NCI-H460 (cell line): ENCODE measurements at places on chromosomes 6 and 20.

DNA sequence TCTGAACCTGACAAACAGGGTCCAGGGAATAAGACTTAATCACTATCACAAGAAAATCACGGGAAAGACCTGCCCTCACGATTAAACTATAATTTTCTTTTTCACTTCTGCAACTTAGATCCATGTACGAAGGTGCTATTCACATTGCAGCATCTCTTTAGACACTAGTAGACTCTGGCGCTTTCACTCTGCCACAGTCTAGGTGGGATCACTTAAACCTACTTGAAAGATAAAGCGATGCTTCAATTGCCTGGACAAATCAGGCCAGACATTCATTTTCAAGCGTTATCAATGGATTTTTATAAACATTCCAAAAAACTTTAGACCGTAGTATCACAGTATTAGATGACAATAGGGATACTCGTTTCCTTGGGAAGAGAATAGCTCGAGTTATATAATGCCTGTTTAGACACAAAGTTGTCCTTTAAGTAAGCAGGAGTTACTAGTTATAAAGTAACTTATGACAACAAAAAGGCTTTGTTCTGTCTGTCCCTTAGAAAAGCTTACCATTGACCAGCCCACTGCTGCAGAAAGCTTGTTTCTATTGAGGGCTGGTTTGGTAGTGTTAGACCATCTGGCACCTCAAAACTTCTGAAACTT lies 367.3 kb downstream of the UTRN start:
- DNase-seq, result no peak

- DNase-seq, result no peak
Measured at GRCh38 chr6:24646771-24647170, 780 bp upstream of the KIAA0319 start.

DNA sequence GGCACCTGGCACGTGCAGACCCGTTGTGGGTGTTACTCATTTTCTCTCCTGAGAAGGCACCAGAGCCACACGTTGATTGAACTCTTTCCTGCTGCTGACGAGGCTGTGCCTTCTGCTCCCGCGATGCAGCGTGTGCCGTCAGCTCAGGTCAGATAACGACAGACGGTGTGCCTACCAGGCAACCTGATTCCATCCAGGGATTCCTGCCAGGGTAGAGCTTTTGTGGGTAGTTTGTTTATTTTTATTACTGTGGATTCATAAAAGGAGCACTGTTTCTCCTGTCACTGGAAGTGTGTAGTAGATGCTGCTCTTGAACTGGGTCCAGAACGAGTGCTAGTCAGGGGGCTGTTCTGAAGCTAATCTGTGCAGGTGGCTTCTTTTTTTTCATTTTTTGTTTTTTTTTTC lies 20.7 kb downstream of the PRPF6 start:
- no peak for DNase-seq

- no peak for DNase-seq
Measured at GRCh38 chr6:125658759-125659431, 90.5 kb upstream of the HEY2 start.

- no peak for DNase-seq
Measured at GRCh38 chr6:43758617-43759050, 11.4 kb upstream of the VEGFA start.

DNA sequence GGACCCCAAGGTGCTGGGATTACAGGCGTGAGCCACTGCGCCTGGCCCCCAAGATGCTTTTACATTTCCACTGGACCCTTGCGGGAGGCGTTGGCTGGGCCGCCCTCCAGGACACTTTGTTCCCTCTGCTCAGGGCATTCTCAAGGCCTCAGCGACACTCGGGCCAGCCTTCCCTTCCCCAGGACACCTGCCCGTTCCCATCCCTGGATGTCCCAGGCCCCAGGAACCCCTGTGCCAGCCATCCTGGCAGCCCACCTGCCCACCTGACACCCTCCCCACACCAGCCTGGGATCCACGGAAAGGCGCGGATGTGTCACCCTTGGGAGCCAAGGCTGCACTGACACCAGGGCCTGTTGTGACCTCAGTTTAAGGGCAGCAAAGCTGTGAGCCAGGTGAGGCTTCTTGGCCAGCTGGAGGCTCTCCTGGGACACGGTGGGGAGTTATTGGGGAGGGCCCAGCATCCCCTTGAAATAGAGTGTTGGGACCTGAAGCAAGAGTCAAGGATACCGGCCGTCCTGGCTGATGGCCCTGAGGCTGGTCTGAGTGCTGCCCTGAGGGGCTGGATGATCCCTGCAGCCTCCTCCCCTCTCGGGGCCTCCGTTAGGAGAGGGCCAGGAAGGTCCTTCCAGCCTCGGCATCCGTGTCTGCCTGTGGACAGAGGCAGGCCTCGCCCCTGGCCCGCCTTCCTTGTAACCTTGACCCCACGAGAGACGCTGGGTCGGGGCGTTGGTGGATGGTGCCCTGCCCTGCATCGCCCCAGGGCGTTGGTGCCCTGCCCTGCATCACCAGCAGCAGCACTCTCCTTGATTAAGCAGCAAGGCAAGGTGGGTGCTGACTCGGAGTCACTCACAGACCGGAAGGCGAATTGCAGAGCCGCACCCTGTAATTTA lies 84.2 kb upstream of the BHLHE23 start:
- no peak for DNase-seq

DNA sequence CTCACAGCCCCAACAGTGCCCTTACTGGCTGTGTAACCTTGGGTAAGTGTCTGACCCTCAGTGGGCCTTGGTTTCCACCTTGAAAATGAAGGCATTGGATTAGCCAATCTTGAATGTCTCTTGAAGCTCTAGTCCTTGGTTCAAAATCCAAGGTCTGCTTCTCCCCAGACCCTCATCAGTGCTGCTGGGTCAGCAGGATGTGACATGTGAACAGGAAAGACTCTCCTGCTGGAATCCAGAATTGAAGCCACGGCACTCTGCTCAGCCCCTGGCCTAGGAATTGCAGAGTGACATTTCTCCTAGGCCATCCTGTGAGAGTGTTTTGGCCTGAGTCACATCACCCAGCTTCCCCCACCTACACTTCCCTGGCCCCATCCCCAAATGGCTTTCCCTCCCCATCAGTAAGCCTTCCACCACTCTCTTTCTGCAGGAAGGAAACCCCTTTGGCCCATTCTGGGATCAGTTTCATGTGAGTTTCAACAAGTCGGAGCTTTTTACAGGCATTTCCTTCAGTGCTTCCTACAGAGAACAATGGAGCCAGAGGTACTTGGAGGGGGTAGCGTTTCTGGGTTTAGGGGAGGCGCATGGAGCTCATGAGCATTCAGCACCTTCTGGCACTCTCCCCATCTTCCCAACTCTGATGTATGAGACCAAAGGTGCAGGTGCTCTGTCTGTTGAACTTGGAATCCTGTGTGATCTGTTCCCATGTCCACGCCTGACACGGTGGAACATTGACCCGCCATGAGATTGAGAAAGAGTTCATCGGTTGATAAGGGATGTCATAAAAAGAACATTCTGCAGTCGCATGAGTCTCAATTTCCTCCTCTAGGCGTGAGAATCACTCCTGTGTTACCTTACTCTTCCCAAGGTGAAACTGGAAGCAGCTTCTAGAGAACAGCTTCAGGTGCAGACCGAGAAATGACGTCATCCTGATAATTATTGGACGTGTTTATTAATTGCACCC lies 8.8 kb downstream of the POFUT1 start:
- no peak for DNase-seq

GRCh38 chr6:127439718-127440117 lies 19.5 kb downstream of the KIAA0408 start:
- DNase-seq, result no peak

GRCh38 chr20:54649511-54649962 lies 174.1 kb downstream of the DOK5 start:
- DNase-seq, result peak; percentile 72

GRCh38 chr20:2314759-2315439 lies 19.1 kb downstream of the TGM3 start:
- peak; percentile 97 for DNase-seq

- DNase-seq, result no peak
Measured at GRCh38 chr20:22805219-22805618, 220.8 kb upstream of the FOXA2 start.

DNA sequence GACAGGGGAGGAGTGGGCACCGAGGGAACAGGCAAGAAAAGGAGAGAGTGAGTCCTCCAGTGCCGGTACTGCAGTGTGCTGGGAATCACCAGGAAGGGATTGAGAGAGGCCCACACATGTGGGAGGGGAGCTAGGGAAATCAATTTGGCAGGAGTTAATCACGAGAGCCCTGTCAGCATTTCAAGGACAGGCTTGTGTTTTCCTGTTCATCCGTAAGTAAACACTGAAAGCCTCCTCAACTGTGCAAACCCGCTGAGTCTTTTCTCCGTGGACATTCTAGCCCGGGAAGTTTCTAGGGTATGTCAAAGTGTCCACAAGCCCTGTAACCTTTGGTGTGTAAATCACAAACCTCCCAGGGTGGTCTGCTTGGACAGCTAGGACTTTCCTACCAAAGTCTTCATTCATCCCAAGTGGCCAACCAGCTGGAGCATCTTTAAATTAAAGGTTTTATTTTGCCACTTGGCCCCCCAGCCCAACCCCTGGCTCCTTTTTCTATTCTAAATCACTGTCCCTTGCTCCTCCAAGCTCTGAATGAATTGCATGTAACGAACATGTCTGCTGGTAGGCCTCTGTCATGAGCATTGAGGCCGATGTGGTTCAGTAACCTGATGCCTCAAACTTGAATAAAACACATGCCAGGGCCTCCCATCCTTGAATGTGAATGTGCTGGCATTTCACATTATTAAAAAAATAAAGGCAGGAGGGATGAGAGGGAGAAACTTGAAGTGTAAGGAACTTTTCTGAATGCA lies 149.1 kb downstream of the ZNF217 start:
- no peak for DNase-seq

DNA sequence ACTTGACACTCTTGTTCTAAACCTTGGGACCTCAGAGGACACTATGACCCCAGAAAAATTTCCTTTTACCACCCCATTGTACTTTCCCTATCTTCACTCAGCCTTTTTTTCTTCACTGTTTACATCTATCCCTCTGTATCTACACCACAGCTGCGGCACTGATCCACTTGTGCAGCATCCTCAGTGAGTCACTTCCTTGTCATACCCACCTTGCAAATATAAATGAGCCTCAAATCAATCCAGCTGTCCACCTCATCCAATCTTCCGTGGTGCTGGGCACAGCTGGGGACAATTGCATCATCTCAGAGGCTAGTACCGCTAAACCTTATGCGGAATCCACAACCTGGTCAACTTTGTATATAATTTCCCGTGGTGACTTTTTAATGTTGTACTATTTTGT lies 710.5 kb downstream of the QKI start:
- DNase-seq, result no peak

- DNase-seq, result peak; percentile 68
Measured at GRCh38 chr20:58891086-58891717, 38.7 kb downstream of the GNAS start.
